Activated CD8-positive, alpha-beta memory T cell treated with anti-CD3 and anti-CD28 coated beads for 1 hour (primary cell): ENCODE measurements at places on chromosomes 2 and 18.
A peak's percentile ranks its signal among the peaks of the same experiment; 100 is the strongest.

DNA sequence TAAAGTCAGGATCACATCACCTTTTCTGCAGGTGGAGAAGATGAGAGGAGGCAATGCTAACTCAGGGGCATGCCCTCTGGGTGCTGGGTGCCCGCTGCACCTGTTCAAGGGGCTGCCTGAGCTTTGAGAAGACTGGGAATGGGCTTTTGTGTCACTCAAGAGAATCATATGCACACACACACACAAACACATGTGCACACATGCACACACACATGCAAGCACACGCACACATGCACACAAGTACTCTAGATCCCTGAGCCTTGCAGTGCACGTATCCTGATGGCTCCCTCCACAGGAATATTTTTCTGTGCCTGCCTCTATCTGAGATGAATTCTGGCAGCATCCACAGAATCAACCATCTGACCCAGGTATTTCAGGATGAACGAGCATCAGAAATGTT lies 110.0 kb upstream of the TEX51 start:
- DNase-seq: no peak

GRCh38 chr2:152565884-152566727 lies 151.2 kb downstream of the PRPF40A start:
- no peak for DNase-seq

- peak; percentile 9 for DNase-seq
Measured at GRCh38 chr2:159035790-159036411, 67.5 kb downstream of the TANC1 start.

GRCh38 chr2:145652571-145653545 lies 1132.9 kb upstream of the ZEB2 start:
- DNase-seq: no peak

- DNase-seq: no peak
Measured at GRCh38 chr2:42199626-42200025, 30.5 kb downstream of the EML4 start.

- no peak for DNase-seq
Measured at GRCh38 chr2:18611604-18612003, 22.2 kb upstream of the NT5C1B start.

- DNase-seq: no peak
Measured at GRCh38 chr2:24682304-24682703, 110.9 kb downstream of the PTRHD1 start.

DNA sequence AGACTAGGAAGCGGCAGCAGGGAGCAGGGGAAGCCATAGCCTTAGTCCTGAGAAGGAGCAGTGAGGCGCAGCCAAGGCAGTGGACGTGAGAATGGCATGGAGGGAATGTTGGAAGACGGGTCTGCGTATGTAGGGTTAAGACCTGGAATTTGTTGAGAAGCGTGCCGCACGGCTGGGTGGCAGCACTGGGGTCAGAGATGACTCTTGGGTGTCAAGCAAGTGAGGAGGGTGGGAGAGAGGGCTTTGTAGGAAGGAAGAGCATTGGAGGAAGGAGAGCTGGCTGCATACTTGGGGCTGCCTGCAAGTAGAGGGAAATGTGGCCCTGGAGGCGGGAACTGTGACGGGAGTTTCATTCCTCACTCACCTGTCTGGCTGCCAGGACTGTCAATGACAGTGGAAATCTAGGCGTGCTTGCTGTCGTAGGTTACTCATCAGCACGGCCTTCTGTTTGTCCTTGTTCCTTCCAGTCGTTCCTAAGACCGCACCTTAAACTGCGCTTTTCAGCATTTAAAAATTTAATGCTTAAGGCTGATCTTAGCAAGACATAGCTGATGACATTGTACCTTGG lies 108.0 kb downstream of the ITGB1BP1 start:
- no peak for DNase-seq

DNA sequence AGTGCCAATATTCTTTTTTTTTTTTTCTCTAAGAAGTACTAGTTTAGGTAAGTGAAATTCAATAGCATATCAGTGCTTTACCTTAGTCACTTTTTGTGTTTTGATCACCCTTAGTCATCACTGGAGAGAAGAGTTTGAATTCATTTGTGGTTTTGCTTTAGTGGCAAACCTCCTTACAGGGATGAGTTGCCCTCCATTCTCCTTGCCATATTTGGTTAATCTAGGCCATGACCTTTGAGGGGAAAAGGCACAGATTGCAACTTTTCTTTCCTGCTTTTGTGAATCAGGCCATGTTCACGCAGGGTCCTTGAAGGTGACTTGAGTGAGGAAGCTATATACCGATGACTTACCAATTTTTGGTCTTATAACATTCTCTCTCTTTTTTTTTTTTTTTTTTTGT lies 34.4 kb downstream of the PLEKHA3 start:
- DNase-seq: no peak

DNA sequence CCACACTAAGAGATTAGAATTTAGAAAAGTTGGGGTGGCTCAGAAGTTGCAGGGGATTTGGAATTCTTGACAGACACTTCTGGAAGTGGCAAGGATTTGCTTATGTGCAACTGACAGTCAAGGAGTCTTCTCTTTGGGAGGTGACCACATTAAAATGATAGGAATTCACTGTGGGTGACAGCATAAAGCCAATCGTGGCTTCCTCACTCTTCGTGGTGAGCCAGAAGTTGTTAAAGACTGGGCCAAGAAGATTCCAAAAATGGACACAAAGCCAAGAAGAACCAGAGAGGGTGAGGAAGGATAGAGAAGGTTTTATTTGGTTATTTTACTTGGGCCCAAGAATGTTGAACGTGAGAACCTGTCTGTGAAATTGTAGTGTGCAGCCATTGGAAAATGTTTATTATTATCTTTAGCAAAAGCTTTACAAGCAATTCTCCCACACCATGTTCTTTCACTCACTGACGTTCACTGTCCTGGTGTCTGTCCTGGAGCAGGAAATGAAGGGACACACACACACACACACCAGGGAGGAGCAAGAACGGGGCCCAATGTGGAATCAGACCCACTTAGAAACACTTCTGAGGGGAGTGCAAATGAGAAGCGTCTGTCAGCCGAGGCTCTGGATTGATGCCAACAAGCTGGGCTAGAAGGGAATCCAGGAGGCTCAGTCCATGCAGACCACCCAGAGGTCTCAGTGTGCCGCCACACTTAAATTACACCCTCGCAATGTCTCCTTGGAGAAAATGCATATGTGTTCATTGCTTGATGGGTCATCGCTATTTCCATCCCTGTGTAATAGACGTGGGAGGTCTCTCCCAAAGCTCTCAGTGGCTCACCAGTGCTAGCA lies 37.2 kb downstream of the STEAP3 start:
- DNase-seq: no peak

- no peak for DNase-seq
Measured at GRCh38 chr2:682226-682625, 5.0 kb upstream of the TMEM18 start.

DNA sequence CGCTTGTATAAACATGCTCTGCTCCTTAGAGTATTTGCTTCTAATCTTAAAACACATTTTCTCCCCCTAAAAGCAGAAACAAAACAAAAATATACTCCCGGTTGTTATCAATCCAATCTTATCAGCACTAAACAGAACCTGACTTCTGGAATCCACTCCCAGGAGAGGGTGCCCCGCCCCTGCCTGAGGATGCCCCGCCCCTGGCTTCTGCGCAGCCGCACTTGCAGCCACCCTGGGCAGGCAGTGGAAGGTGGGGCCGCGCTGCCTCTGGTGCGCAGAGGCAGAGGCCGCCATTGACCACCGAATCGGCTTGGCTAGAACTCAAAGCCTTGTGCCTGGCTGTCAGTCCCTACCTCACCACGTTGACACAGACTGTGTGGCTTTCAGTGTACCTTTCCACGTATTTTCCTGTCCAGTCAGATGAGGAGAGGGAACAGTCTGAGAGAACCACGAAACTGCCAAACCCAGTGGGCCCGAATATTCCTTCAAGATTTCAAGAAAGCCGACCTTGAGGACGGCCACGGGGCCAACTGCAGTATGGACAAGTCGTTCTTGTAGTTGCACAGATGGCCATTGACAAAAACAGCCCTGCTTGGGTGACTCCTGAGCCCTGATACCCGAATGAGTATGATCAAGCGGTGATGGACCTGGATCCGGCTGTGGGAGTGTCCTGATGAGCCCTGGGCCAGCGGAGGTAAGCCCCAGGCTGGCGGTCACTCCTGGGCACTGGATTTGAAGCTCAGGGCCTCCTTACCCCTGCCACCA lies 46.2 kb upstream of the ARHGAP28 start:
- no peak for DNase-seq

- no peak for DNase-seq
Measured at GRCh38 chr2:76692908-76693307, 829.3 kb downstream of the LRRTM4 start.

DNA sequence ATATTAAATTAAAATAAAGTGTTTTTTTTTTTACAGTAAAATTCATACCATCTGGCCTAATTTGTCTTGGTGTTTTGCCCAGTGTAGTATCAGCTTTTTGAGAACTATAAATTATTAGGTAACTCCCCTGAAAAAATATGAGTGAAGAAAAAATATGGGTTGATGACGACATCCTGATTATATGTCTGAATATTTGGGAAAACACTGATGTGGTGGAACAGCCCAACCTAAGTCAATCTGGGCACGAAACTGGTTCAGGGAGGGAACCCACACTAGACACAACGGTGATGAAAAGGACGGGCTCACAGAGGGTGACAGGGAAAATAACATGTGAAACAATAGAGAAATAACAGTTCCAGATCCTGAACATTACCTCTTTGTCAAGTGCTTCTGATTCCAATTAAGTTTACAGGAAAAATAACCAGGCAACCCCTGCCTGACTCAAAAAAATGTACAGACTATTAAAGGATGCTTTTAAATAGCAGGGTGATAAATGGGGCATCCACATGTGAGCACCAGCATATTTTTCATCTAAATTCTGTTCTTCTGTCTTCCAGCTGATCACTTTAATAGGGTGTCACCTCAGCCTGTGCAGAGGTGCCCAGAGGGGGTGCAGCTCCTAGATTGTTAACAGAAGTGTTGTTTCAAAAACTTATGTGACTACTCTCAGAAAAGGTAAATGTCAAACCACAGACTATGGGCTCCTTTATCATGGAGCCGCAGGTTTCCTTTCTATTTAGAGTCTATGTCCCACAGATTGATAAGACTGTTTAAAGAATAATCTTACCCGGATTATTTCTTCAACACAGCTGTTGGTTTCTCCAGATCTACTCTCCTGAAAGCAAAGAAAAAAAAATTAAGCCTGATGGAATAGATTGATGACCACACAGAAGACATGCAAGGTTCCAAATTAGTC lies 305.4 kb downstream of the AFF3 start:
- DNase-seq: no peak

GRCh38 chr18:44986933-44987332 lies 306.2 kb downstream of the SETBP1 start:
- no peak for DNase-seq

GRCh38 chr18:26746398-26746797 lies 119.1 kb downstream of the AQP4 start:
- DNase-seq: no peak

GRCh38 chr2:189236066-189236465 lies 56.5 kb upstream of the COL5A2 start:
- DNase-seq: no peak

DNA sequence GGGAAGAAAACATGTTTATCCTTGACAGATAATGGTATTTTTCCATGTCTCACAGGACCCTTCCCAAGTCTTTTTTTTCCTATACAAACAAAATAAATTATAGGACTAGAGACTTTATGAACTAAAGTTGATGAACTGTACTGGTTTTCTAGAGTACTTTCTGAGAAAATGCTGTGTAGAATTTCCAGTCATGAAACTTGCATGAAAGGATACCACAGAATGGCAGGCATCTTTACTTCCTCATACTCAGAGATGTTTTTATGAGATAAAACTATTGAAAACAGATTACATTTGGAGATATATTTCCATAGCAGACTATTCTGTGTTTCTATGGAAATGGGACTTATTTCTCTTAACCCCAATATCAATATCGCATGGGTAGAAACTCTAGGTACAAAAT lies 403.5 kb downstream of the PARD3B start:
- no peak for DNase-seq

GRCh38 chr18:470661-471501 lies 29.6 kb downstream of the COLEC12 start:
- no peak for DNase-seq

- DNase-seq: no peak
Measured at GRCh38 chr2:158753641-158754611, 41.2 kb upstream of the DAPL1 start.

DNA sequence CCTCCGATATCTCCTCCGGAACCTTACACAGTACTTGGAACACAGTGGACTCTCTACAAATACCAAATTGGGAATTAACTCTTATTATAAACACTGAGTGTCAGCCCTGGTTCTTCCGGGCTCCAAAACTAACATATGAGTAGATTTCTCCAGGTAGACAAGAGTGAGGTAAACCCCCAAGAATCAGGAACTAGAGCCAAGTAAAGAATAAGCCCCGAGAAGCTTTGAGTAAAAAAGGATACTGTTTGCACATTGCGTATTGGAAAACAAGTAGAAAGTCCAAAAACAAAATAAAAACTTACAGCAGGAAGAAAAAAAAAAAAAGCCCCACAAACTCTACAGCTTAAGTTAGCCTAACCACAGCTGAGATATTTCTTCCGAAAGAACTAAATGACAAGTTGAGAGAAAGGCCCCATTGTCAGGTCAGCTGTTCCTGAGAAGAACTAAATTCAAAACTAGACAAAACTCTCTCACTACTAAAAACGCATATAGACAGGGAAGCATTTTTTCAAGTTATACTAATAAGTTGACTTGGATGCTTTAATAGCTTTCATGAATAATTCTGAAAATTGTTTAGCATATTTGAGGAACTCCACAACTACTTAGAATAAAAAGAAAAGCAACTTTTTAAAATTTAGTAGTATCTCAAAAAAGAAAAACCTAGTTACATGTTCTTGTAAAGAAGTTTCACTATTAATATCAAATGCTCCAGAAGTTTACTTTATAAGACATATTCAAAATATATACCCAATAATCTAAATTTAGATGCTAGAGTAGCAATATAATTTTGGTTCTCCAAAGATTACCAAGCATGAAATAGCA lies 4.3 kb upstream of the HAAO start:
- no peak for DNase-seq

DNA sequence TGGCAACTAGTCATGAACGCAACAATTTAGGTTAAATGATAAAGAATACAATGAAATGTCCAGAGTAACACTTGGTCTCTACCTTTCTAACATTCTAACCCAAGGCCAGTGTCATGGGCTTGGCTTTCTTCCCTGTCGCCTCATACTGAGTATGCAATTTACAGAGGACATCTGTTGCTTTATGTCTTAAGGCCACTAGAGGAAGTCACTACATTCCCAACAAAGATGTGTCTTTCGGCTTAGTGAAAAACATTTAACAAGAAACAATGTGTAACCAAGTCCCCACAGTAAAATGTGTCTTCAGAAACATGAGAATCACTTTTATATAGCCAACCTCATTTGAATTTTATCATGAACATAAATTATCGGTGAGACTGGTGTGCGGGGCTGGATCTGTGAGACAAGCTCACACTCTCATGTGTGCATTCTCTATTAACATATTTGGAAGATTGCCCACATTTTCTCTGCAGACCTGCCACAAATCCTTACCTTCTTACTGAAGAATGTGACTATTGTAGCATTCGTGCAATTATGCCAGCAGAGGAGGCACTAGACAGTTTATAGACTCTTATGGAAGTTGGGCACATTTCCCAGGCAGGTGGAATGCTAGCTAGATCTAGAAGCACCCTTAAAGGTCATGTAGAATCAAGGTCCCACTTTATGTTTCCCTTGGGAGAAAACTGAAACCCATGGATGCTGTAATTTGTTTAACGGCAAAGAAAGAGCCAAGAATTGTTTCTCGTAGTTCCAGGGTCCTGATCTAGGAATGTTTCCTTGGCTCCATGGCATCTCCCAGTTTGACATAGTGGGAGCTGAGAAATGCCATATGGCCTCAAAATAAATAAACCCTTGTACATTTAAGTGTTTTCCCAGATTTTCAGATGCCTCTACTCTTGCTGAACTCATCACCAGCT lies 101.8 kb downstream of the CD226 start:
- DNase-seq: no peak

GRCh38 chr2:29443627-29444026 lies 328.4 kb downstream of the CLIP4 start:
- DNase-seq: no peak
